ENCODE measurements at places on chromosomes 16 and 17.

- peak; percentile 32 for DNase-seq
Measured at GRCh38 chr16:31351942-31352325, 3.0 kb upstream of the ITGAX start.

GRCh38 chr17:18094409-18094807 is 6.7 kb downstream of the DRG2 start:
- no peak for DNase-seq

DNA sequence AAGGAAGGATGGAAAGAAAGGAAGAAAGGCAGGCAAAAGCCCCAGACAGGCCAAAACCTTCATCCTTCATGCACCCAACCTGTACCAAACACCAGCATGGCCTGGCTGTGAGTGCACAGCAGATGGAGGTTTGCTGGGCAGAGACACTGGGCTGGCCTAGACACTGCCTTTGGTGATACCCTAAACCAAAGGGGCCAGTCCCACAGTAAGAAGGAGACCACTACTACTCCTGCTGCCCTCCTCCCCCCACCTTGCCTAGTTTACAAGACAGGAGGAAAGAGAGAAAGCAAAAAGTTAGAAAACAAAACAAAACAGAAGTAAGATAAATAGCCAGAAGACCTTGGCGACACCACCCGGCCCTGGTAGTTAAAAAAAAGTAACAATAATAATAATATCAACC is 19.1 kb downstream of the QPRT start:
- no peak for DNase-seq

DNA sequence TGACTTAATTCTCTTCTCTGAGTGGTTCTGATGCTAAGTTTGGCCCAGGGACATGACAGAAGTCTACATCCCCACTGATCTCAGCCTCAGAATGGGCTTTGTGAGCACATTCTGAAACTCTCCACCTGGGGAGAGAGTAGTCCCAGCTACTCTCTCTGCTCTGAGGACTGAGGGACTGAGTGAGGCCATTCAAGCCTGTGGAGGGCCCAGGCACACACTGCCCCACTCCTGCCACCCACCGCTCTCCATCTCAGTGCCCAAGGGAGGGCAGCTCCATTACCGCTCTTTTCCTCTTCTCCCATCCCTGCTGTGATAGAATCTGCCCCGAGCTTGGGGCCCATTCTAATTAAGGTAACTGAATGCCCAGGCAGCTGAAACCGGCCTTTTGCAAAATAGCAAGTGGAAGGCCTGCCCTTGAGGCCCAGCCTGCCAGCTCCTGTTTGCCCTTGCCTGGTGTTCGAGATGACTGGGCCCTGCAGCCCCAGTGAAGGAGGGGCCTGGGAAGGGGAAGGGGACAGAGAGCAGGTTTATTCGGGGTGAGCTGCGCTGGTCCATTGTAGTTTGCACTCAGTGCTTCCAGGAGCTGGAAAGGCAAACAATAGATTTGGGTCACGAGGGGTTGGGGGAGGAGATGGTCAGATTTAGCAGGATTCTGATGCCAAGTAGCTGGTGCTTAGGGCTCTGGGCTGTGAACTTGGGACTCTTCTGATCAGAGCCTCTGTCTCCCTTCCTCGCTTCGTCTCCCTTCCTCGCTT is 76.2 kb downstream of the RAB11FIP4 start:
- no peak for DNase-seq

- no peak for DNase-seq
Measured at GRCh38 chr16:86961171-86961601, 356.0 kb downstream of the C16orf95 start.

GRCh38 chr17:66951605-66951953 is 12.9 kb upstream of the CACNG4 start:
- DNase-seq = no peak

DNA sequence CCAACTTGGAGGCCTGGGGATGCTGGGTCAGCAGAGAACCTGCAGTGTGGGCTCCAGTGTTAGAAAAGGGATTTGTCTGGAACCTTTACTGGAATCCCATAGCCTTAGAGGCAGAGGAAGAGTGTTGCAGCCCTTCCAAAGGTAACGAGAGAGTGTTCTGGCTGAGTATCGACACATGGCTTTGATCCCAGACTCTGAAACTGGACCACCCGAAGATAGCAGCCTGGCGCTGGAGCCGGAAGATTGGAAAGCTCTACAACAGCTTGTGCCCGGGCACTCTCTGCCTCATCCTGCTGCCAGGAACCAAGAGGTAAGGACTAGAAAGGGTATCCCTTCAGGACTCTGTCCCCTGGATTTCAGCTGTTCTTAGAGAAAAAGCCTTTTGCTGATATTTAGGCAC is 39.7 kb downstream of the REXO5 start:
- DNase-seq = no peak

DNA sequence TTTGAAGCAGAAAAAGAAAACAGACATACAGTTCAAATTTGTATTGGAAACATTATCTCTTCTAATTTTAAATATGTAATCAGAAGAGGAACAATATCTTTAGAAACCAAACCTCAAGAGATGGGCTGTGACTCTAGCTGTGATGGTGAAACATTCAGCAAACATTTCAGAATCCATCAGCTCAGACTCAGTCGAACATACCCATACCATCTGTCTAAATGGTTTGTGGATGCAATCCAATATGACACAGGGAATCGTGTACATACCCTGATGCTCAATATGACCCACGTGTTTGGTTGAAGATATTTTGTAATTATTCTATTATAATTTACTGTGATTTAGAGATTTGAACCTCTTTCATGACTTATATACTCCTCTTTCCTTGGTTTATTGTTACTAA is 665.2 kb upstream of the CDH8 start:
- DNase-seq = no peak

GRCh38 chr16:53546988-53547391 is 44.0 kb upstream of the AKTIP start:
- no peak for DNase-seq

GRCh38 chr16:81784072-81784795 is 5.1 kb downstream of the PLCG2 start:
- DNase-seq = no peak

- no peak for DNase-seq
Measured at GRCh38 chr17:38711792-38712571, 6.9 kb downstream of the MLLT6 start.

DNA sequence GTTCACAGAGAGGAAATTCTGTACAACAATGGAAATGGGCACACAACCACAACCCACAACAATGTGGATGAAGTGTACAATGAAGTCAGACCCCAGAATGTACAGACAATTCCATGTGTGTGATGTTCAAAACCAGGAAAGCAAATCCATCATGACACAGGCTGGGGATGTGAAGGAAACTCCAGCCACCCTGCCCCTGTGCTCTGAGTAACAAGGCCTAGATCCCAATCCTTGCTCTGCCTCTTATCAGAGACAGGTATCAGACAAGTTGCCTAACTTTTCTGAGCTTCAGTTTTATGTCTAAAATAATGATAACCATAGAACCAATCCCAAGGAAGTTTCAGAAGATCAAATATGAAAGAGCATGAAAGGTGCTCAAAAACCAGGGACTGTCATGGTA is 1.8 kb upstream of the C16orf95 start:
- no peak for DNase-seq

DNA sequence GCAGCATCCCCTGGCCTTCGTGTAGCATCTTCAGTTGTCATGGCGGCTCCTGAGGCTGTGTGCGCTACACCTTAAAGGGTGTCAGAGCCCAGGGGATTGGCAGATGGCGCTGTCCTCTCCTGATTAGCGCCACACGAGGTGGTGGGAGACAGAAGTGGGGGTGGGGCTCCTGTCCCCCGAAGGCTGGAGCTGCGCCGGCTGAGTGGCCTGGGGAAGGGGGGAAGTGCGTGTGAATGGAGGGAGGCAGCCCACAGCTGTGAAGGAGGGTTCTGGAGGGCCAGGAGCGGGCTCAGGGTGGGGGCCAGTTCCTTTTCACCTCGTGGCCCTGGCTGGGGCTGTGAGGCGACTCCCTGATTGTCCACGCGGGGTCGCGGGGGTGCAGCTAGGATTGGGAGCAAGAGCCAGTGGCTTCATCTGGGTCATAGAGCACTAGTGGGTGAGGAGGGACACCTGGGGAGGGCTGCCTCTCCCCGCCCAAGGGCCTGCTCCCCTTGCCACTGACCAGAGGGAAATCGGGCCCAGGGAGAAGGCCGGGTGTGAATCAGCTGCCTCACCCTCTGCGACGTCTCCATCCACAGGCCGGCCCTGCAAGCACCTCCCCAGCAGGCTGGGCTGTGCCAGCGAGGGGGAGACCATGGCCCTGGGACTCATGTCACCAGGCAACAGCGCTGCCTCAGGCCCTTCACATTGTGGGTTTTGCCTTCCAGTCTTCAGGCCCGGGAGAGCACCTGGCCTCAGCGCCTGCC is 14.1 kb downstream of the BAHCC1 start:
- no peak for DNase-seq

DNA sequence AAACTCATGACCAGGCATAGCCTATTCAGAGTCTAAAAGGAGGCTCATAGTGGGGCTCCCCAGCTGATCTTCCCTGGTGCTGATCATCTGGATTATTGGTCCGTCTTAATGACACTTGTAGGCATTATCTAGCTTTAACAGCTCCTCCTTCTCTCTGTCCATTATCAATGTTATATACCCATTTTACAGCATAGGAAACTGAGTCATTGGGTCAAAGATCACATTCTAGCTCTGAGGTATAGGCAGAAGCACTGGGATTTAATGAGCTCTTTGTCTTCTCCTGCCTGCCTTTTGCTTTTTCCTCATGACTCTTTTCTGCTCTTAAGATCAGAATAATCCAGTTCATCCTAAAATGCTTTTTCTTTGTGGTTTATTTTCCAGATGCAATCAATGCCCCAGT is 756 bp downstream of the CCL2 start:
- no peak for DNase-seq

GRCh38 chr16:77574867-77575624 is 140.2 kb upstream of the ADAMTS18 start:
- DNase-seq = no peak

DNA sequence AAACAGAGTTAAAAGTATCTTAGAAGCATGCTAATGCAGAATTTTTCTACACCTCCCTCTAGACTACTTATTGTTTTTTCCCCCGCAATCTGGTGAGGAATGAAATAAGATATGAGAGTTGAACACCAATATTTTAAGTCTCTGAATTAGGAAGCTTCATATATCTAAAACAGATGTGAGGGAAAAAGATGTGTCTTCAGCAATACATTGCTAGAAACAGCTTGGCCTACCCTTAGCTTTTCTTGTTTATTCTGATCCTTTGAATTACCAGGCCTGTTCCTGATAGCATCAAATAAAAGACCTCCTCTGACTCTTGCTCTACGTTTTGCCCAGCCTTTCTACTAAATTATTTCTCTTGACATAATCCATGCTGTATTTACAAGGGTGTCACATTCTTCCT is 221.8 kb downstream of the CDH11 start:
- DNase-seq = no peak

- no peak for DNase-seq
Measured at GRCh38 chr16:6618874-6619273, 713.8 kb upstream of the RBFOX1 start.

DNA sequence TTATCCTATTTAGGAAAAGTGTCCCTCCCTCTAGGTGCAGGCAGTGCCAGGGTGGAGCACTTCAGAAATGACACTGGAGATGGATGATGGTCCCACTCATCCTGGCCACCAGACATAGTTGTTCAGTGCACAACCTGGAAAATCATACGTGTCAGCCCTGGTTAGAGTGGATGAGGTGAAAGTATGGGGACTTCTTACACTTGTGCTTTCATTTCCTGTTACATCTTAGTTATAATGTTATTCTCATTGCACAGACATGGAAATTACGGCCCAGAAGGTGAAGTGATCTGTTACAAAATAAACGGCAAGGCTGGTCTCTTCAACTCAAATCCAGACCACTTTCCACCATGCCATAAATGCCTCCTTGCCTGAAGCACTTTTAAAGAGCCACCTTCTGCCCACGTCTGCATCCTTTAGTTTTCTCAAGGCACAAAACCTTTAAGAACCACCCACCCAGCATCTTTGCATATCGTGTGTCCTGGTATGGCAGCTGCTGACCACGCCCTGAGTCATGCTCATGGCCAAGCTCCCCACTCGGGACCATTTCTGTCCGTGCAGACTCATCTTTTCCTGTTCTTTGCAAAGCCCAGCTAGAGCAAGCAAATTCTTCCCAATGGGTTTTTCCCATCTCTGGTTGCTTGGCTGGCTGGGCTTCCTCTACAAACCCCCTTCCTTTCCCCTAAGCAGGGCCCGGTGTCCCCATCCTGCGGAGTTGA is 22.4 kb downstream of the TBC1D3B start:
- DNase-seq = no peak

DNA sequence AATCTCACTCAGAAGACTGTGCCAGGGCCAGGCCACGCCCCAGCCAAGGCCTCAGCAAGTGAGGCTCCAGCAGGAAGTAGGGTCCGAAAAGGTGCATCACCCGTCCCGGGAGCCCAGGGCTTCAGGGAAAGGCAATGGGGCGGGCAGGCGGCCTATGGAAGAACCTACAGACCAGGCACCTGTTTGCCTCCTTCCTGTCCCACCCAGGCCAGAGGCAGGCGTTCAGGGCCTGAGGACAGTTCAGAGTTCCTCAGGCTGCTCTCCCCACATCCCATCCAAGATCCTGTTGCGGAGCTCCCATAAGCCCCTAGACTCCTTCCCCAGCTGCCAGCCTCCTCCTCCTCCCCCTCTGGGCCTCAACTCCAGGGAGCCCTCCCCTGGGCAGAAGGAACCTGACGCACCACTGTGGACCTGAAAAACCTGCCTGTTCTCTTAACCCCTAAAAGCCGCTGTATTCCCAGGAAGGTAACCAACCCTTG is 2.3 kb downstream of the CLUH start:
- DNase-seq = no peak

Measured in stimulated activated naive CD8-positive, alpha-beta T cell treated with anti-CD3 and anti-CD28 coated beads, Interleukin-15, amount 100 ng/mL, for 72 hours (primary cell).